ENCODE measurements at places on chromosomes 4 and X. TPM values are rescaled to one million over a fixed set of nuclear protein-coding genes. Genes with fewer than 3 reads are reported as not detected.

SPANXA1 gene
- 0.23 TPM for total RNA-seq

BANK1 gene
- total RNA-seq = 0.81 TPM

CTAG2 gene
- not detected for total RNA-seq

PRDM8 gene
- 0.21 TPM for total RNA-seq

CENPVL1 gene
- not detected for total RNA-seq

ADGRL3 gene
- 0.05 TPM for total RNA-seq

GDPD2 gene
- total RNA-seq = not detected

PABPC4L gene
- 0.07 TPM for total RNA-seq

NSUN7 gene
- total RNA-seq = 0.43 TPM

FAM47B gene
- total RNA-seq = not detected

GYPE gene
- total RNA-seq = not detected

LEF1 gene
- total RNA-seq = 0.08 TPM

All from A549 treated with Hydrocortisone at 1 μM for 4 hours (cell line).